ENCODE measurements at places on chromosomes 16 and 17. TPM values are rescaled to one million over a fixed set of nuclear protein-coding genes. Genes with fewer than 3 reads are reported as not detected.

DNA sequence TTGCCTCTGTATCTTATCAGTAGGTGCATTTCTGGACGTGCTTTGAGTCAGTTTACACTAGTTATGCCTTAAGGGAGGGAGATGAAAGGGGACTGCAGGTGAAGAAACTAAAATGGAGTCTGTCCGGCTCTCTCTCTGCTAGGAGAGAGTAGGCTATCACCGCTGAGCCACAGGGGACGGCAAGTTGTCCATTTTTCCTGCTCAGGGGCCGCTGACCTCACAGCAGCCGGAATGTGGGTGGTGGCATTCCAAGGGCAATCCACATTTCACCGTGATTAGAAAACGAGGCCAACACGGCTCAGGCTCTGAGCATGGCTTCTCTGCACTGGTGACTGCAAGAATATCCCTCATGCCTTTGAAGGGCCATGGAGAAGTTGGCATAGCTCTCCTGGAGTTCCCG is 19.0 kb upstream of the KLHDC4 start:
- no peak for DNase-seq

- DNase-seq: no peak
Measured at GRCh38 chr17:43578699-43579565, 32.8 kb upstream of the ETV4 start.

- no peak for DNase-seq
Measured at GRCh38 chr16:25868106-25868505, 176.3 kb downstream of the HS3ST4 start.

GRCh38 chr17:77045441-77046041 is 95.2 kb upstream of the SEC14L1 start:
- no peak for DNase-seq

DNA sequence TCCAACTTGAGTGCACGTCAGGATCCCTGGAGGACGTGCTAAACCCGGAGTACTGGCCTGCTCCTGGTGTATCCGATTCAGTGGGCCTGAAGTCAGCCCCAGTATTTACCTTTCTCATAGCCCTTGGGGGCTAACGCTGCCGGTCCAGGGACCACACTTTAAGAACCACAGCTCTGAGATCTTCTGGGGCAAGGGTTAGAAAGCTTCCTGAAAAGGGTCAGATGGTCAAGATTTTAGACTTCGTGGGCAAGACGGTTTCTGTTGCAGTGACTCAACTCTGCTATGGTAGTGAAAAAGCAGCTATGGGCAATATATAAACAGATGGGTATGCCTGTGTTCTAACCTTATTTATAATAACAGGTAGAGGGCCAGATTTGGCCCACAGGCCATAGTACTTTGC is 14.6 kb upstream of the USP10 start:
- DNase-seq: no peak

GRCh38 chr17:36092230-36092629 is 2.3 kb upstream of the CCL3 start:
- no peak for DNase-seq

DNA sequence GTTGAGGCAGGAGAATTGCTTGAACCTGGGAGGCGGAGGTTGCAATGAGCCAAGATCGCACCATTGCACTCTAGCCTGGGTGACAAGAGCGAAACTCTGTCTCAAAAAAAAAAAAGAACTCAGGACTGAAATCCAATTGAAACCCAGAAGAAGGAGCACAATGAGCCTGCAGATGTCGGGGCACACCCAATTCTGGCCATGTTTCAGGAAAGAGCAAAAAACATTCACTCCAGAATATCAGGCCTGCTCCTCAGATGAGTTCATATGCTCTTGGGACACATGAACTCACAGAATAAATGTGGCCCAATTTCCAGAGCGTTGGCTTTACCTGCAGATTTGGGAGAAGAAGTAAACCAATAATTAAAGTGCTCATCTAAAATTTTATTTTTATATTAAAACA is 3.0 kb upstream of the CMTM2 start:
- DNase-seq: no peak

GRCh38 chr16:9114112-9114511 is 22.7 kb downstream of the HAPSTR1 start:
- no peak for DNase-seq

DNA sequence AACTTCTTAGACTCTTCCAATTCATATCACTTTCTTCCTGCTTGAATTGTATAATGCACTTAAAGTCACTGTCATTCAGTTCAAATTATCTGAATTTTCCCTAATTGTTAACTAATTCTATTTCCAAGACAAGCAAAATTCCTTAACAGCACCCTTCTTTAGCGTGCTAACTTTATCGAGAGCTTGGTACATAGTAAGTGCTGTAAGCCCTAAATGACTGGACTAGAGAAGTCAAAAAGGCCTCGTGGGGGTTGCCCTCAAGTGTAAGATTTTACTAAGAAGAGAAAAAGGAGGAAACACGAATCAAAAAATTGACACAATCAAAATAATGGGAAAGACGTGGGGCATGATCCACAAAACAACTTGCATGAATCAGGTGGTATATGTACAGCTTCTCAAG is 11.3 kb downstream of the KANSL1 start:
- DNase-seq: no peak

GRCh38 chr16:88503374-88503770 is 50.3 kb downstream of the ZFPM1 start:
- DNase-seq: no peak

DNA sequence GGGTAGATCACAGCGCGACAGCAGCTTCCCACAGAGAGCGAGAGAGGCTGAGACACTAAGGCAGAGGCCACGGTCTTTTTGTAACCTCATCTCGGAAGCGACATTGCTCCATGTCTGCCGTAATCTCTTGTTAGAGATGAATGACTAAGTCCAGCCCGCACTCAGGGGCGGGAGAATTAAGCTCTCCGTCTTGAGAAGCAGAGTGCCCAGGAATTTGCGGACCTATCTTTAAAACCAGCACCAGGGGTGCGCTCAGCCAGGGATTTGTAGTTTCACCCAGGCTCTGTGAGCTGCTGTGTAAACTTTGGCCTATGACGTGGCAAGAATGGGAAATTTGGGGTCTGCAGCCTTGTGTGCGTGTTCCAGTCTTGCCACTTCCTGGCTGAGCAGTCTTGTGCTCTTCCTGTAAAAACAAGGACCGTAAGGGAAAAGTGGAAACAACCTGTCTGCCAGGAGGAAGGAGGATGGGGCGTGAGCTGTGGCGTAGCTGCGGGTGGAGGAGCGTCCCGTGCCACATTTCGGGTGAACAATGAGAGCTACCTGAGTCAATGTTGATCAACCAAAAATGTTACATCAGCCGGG is 16.0 kb upstream of the JPH3 start:
- DNase-seq: no peak

DNA sequence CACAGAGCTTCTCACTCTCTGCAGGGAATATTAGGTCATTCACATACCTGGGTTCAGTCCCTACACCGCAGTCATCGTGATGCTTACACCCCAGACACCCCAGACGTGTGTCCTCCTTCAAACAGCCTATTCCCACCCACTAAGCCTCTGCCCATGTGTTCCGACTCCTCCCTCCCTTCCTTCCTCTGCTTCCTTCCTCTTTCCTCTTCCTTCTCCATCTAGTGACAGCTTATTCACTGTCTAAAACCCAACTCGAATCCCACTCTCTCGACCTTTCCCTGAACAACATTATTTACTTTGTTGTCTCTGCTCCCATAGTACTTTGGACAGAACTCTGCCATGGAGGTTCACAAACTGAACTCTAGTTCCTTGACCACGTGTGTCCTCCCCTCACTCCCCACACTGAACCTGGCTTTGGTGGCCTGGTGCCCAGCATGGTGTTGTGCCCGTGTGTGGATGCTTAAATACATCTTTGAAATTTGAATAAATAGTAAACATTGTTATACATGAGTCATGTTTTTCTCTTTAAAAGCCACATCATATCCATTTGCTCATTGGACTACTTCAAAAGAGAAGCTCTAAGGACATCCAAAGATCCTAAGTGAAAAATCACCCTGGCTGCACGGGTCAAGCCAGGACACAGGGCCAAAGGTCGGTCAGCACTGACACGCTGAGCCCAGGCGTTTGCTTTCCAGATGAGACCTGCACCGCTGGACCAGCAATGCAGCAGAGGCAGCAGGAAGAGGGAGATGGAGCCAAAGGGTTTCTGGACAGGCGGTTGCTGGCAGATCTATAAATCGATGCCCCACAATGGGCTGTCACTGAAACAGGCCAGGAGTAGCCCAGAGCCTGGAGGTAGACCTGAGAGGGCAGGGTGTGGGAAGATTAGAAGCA is 14.1 kb upstream of the G6PC1 start:
- no peak for DNase-seq

- no peak for DNase-seq
Measured at GRCh38 chr17:57152967-57153528, 68.0 kb downstream of the AKAP1 start.

GRCh38 chr17:41107941-41108450 is 2.8 kb downstream of the KRTAP4-9 start:
- no peak for DNase-seq

GRCh38 chr16:76385601-76386230 is 108.5 kb downstream of the CNTNAP4 start:
- DNase-seq: no peak

DNA sequence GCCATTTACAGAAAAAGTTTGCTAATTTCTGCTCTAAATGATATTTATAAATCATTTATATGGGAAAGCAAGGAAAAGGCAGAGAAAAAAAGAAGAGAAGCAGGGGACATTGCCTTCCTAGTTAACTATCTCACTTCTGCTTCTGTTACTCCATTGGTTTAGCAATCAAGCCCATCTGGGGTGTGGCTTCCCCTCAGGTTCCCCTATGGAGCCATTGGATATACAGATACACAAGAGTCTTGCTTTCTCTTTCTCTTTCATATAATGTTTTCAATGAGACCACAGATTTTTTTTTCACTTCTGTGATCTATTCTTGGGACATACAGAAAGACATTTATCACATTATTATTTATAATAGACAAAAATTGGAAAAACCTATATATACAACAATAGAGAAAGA is 105.6 kb upstream of the TOM1L1 start:
- DNase-seq: no peak

- no peak for DNase-seq
Measured at GRCh38 chr16:59111280-59111679, 377.2 kb upstream of the GOT2 start.

- no peak for DNase-seq
Measured at GRCh38 chr16:50040018-50040417, 15.0 kb downstream of the CNEP1R1 start.

DNA sequence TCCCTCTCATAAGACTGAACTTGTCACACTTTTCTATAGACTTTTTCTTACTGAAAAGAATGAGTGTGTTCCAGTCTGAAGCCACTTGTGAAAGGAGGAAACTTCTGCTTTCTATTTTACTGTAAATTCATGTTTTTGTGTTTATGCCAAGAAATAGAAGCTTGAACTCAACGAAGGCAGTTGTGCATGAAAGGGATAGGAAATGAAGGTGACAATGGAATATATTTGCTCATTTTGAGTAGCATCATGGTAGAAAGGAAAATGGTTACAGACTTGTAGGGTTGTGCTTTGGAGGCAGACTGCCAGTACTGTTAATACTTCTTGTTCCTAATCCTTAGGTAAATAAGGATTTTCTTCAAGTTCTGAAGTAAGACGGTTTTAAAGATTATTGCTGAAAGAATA is 8.1 kb downstream of the CLTC start:
- DNase-seq: no peak

GRCh38 chr17:64661726-64661975 is 456 bp downstream of the SMURF2 start:
- DNase-seq: no peak

DNA sequence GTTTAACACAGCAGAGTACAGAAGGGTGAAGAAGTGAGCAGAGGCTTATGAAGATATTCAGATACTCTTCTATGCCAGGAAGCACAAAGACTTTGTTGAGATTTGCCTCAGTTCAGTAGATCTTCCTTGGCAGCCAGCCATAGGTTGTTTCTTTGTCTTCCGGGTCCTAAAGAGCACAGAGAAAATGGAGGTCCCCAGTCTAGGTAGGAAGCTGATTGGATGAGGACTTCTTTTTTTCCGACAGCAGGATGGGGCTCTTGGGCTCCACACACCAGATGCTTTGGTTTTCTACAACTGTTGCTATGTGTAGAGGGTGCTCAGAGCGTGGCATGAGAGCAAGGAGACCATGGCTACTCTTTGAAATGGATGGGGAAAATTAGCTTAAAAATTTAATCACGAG is 8.3 kb upstream of the CDC6 start:
- no peak for DNase-seq

GRCh38 chr16:2150418-2151187 is 2.2 kb downstream of the RAB26 start:
- DNase-seq: no peak

Gene KRTAP4-16
- polyA plus RNA-seq: not detected

Gene TLCD2
- not detected for polyA plus RNA-seq

Gene GFAP
- not detected for polyA plus RNA-seq

Gene TEKT5
- polyA plus RNA-seq: not detected

Gene PPL
- 0.47 TPM for polyA plus RNA-seq

Gene TP53TG3C
- polyA plus RNA-seq: not detected

Gene AOC3
- polyA plus RNA-seq: not detected

Gene BAIAP3
- polyA plus RNA-seq: 1.3 TPM

Gene MT1A
- polyA plus RNA-seq: not detected
